ENCODE measurements at places on chromosomes 6 and 20.

DNA sequence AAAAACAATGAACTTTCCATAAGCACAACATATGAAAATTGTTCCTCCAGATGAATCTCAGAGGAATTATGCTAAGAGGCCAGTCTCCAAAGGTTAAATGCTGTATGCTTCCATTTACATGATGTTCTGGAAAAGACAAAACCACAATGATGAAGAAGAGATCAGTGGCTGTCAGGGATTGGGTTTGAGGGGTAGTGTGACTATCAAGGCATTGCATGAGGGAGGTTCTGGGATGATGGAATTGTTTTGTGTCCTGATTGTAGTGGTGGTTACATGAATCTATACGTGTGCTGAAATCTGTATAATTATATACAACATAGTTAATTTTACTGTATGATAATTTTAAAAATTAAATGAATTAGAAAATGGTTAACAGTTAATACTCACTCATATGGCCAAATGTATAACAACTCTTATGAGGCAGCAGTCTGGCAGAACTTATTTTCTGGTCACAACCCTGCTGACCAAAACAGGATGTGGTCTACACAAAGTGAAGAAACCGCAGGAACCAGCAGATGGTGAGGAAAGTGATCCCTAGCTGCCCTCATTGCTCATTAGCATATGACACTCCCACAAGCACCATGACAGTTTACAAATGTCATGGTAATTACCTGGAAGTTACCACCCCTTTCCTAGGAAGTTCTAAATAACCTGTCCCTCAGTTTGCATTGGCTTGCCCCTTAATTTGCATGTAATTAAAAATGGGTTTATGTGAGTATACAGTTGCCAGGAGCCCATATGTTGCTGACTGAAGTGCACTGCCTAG is 31.9 kb downstream of the NSFL1C start:
- peak; percentile 29 for DNase-seq

DNA sequence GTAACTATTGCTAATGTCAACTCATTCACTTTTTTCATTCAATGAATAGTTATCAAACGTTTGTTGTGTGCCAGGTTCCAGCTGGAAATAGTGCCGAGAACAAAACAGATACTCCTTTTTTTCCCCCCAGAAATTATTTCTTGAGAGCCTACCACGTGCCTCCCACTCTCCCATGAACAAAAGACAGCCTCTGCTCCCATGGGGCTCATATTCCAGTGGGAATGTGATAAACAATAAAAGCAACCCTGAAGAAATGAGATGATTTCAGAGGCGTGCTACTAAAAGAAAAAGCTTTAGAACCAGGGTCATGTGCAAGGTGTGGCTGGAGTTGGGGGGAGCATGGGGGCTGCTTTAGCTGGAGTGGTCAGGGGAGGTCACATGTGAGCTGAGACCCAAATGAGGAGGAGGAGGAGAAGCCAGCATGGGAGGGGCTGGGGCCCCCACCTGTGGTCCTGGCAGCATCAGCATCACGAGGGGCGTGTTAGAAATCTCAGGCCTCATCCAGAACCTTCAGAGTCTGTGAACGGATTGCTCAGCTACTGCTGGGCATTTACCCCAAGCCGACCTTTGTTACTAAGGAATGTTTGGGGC is 157.4 kb downstream of the EYA2 start:
- no peak for DNase-seq

GRCh38 chr6:37050045-37050853 is 44.8 kb downstream of the FGD2 start:
- DNase-seq: no peak

DNA sequence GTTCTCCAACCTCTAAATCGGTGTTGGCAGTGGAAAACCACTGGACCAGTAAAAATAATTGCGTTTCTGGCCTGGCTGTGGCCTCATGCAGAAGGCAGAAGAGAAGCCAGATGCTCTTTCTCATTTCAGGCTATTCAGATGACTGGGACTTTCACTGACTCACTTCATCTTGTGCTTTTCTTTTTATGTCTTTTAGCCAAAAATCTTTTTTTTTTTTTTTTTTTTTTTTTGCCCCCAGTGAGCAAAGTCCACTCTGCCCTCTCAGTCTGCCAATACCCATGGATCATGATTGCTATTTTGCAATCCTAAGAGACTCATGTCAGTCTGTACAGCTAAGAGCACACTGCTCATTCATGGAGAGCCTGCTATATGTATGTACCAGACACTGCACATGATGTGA is 962.5 kb downstream of the KIF16B start:
- DNase-seq: no peak

DNA sequence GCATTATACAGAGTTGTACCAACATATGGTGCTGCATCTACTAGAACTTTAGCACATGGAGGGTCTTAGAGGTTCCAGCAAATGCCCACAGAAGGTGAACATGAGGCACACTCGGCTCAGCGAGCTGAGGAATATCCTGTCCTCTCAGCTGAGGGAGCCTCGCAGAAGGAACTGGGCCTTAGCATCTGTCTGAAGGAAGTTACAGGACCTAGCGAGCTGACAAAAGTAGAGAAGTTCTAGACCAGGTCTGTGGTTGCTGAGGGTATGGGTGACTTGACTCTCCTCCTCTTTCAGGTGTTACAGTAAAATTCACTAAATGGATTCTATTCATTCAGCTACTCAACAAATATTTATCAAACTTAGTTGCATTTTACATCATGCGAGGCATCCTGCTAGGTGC is 157.2 kb downstream of the ZDHHC14 start:
- DNase-seq: no peak

DNA sequence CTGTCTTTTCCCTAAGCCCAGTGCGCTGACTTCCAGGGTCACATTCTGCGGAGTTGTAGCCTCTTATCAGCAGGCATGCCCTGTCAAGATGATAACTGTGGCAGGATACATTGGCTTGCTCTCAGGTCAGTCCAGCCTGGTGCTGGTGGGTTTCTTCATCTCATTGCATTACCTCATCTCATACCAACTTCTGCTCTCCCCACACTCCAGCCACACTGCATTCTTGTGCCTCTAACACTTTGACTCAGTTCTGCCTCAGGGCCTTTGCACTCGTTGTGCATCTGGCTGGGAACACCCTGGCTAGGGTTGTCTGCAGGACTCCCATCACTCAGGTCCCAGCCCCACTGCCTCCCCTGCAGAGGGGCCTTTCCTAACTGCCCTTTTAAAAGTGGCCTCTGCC is 110.3 kb upstream of the BACH2 start:
- no peak for DNase-seq

- DNase-seq: peak; percentile 90
Measured at GRCh38 chr6:43768983-43769525, 957 bp upstream of the VEGFA start.

GRCh38 chr20:17066902-17067301 is 159.9 kb upstream of the PCSK2 start:
- DNase-seq: no peak

DNA sequence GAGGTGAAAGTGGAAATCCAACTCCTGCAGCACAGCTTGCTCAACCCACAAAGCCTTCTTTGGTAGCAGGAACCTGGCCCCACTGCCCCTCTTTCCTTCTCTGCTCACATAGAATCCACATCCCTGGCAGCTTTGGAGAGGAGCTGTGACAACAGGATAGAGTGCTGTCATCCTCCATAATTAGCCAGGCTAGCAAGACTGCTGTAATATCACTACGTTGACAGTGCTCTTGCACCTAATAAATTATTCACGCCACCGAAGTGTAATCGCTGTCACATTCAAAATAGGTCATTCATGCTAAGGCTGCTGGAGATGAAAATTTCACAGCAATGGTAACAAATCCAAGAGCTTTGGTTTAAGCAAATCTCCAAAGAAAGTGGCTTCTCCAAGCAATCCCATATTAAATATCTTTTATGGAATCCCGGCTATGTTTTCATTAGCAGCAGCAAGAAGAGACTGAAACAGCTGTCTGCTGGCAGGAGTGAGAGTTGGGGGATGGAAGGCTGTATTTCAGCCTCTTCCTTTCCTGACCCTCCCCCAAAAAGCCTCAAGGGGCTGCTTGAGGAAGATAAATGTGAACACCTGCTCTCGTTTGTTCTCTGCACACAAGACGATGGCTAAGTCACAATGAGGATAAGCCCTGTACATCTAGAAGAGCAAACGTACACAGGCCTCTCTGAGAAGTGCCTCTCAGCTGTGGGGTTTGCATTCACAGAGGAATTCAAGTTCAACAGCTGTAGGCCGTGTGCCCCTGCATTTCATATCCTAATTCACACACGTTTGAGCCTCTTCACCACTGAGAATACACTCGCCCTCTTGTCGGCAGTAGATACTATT is 16.5 kb downstream of the RIPOR2 start:
- DNase-seq: peak; percentile 75

DNA sequence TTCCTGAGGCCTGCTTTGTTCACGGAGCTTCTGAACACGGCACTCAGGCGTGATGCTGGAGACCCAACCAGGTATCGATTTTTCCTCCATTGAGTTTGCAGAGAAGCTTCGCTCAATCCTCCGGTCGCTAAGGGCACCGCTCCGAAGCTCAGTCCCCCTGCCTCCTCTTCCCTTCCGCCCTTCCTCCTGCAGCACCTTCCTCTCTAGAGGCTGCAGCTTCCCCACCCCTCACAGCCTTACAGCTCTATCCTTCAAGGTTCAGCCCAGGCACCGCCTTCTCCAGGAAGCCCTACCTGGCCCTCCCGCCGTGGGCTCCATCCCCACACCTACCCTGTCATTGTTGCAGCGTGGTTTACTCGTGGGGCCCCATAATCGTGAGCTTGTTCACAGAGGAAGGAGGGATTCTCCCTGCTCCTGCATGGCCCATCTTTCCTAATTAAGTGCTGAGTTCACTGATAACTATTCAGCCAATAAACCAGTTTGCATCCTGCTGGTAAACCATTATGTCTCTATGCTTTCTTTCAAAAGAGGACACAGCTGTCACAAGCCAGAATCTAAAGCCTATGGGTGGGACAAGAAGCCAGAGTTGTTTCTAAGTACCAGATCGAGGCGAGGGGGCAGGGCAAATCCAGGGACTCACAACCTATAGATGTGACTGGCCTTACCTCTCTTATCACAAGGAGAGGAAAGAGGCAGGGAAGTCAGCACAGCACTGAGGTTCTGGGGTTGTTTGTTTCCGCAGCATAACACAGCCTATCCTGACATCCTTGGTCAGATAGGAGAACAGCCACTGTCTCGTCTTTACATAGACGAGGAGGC is 152.0 kb downstream of the GRM4 start:
- DNase-seq: no peak

DNA sequence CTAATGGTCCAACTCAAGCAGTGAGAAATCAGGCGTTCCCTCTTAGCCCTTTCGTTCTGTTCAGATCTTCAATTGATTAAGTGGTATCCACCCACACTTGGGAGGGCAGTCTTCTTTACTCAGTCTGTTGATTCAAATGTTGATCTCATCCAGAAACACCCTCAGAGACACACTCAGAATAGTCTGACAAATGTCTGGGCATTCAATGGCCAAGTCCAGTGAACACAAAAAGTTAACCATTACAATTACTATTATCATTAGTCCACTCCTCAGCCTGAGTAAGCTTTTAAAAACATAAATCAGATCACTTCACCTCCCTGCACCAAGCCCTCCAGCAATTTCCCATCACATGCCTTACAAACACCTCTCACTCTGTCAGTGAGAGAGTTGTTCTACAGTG is 423.2 kb downstream of the RFPL4B start:
- DNase-seq: no peak

DNA sequence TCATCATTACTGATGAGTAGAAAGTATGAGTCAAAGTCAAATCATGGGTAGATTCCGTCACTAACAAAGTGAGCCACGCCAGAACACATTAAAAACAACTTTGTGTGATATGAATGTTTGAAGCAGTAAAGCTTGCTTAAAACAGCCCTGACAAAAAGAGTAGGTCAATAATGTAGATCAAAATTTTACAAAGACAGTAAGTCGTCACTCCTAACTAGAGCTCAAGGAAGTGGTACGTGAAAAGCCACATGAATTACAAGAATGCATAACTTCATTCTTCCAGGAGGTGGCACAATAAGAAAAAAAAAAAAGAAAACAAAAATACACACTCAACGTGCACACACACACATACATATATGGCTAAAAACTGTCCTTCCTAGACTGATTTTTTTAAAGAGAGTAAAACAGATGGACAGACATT is 69.9 kb downstream of the HACE1 start:
- DNase-seq: peak; percentile 9

GRCh38 chr6:47375426-47375825 is 65.7 kb upstream of the TNFRSF21 start:
- DNase-seq: no peak

DNA sequence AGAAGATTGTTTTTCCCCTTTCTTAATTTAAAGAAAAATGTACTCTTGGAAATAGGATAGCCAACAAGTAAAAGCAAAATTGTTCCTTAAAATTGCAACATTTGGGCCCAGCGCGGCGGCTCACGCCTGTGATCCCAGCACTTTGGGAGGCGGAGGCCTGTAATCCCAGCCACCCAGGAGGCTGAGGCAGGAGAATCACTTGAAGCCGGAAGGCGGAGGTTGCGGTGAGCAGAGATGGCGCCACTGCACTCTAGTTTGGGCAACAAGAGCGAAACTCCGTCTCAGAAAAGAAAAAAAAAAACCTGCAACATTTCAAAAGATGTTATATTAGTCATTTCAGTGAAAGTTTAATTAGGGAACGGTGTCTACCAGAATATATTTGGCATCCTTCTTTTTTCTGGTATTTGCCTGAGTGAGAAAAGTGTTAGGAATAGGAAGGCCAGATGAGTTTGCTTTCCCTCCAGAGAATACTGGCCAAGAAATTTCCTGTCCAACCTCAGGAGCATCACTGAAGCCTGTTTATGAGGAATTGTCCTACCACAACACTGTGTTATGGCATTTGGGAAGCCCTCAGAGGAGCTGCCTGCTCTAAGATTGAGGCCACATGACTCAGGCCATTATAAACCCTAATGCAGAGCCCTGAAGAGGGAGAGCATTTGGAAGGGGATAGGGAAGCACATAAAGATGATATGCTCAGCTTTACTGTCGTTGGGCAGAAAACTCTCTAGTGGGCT is 1.2 kb upstream of the GJA1 start:
- no peak for DNase-seq

GRCh38 chr6:130473886-130474285 is 108.1 kb downstream of the TMEM200A start:
- DNase-seq: no peak

- no peak for DNase-seq
Measured at GRCh38 chr20:30419466-30419865, 838.0 kb upstream of the DEFB115 start.

Measured in muscle of back (tissue), 13 donors.